ENCODE measurements at places on chromosomes 4 and X.

- no peak for DNase-seq
These were observed 56.6 kb downstream of the BRCC3 start for GRCh38 chrX:155127940-155128339.

GRCh38 chr4:115648786-115649185, 535.4 kb upstream of the NDST4 start:
- no peak for DNase-seq

- no peak for DNase-seq
These were observed 2.2 kb downstream of the SLIT2 start for GRCh38 chr4:20253735-20254409.

- DNase-seq, result peak; percentile 70
These were observed 167.1 kb upstream of the AADAT start for GRCh38 chr4:170256807-170257206.

- no peak for DNase-seq
These were observed 18.0 kb downstream of the FAM9A start for GRCh38 chrX:8783097-8783713.

DNA sequence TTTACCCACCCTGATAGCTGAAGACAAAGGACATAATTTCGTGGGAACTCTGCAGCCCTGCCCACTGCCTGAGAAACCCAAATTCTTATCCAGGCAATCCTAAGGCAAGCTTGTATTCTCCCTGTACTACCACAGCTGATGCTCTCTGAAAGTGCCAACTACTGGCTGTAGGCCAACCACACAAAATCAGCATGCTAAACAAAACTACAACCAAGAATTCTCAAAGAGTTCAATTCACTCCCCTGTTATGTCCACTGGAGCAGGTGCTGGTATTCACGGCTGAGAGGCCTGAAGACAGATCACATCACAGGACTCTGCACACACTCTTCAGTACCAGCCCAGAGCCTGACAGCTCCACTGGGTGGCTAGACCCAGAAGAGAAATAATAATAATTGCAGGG, 375.9 kb upstream of the NDST4 start:
- DNase-seq, result no peak

DNA sequence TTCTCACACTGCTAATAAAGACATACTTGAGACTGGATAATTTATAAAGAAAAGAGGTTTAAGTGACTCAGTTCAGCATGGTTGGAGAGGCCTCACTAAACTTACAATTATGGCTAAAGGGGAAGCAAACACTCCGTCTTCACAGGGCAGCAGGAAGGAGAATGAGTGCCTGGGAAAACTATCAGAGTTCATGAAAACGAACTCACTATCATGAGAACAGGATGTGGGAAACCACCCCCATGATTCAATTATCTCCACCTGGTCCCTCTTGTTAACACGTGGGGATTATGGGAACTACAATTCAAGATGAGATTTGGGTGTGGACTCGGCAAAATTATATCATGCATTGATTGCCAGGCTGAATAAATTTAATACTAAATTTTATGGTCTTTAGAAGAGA, 592.7 kb downstream of the GRXCR1 start:
- no peak for DNase-seq

GRCh38 chrX:111917591-111917990, 41.6 kb downstream of the TRPC5OS start:
- no peak for DNase-seq

DNA sequence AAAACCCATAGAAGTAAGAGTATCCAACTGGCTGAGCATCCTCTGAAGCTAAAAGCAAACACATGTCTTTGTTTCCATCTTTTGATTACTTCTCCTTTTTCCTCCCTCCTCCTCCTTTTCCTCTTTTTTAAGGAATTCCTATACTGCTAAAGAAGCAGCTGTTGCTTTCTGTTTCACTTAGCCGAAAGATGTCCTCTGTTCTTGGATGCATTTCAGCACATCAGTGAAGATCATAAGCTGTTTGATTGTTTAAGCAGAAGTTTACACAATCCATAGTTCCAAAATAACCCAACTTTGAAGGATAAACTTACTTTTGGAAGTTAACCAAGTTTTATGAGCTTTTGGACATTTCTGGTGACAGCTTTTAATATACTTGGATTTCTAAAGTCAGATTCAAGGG, 55.1 kb upstream of the TNIP3 start:
- DNase-seq, result no peak

DNA sequence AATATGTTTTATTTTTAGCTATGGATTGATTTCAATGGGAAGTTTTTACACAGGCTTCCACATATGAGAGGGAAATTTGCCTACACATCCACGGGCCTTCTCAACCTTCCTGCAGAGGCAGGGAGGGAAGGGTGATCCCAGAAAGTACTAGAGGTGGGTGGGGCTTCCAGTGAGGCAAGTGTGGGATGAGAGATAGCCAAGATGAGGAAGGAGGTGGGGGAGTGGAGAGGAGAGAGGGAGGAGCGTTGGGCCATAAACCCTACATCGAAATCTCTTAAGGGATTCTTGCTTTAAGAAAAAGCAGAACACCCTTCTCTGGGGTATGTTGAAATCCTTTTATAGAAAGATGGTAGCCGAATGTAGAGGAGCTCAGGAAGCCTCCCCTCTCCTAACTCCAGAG, 19.0 kb downstream of the NKX6-1 start:
- peak; percentile 42 for DNase-seq

DNA sequence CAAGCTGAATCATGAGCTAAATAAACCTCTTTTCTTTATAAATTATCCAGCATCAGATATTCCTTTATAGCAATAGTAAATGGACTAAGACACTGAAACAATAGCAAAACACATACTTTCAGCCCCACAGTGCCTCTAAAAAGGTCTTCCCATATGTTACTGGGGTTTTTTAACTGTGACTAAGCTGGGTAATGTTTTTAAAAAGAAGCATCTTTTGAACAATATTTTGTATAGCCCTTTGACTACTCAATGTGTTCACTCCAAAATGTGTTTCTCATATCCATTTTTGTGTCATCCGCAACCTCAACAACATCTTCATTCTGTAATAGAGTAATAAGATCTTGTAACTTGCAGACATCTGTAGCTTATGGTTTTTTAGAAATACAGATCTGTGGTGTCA, 218.7 kb upstream of the S100G start:
- no peak for DNase-seq

GRCh38 chrX:109886122-109886761, 116.7 kb upstream of the TMEM164 start:
- DNase-seq, result peak; percentile 23

DNA sequence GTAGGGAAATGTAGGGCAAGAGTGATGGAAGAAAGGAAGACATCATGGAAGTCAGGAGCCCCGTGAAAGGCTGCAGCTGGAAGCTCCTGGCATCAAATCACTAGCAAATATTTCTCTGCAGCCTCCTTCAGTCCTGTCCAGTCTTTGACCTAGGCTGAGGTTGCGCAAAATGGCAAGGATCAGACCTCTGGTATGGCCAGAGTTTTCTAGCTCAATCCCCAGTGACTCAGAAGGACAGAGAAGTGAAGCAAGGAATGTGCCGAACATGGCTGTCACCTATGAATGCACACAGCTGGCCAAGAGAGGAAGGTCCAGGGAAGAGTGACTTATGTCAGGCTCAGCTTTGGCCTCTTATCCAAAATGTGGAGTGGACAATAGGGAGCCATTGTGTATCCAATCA, 71.1 kb upstream of the PHOX2B start:
- DNase-seq, result no peak

GRCh38 chrX:48196745-48197201, at the start of gene SSX5:
SSX5 (minus strand) TSS chrX:48196795; CDS start chrX:48195358, 1,437 bp downstream.
- no peak for DNase-seq

DNA sequence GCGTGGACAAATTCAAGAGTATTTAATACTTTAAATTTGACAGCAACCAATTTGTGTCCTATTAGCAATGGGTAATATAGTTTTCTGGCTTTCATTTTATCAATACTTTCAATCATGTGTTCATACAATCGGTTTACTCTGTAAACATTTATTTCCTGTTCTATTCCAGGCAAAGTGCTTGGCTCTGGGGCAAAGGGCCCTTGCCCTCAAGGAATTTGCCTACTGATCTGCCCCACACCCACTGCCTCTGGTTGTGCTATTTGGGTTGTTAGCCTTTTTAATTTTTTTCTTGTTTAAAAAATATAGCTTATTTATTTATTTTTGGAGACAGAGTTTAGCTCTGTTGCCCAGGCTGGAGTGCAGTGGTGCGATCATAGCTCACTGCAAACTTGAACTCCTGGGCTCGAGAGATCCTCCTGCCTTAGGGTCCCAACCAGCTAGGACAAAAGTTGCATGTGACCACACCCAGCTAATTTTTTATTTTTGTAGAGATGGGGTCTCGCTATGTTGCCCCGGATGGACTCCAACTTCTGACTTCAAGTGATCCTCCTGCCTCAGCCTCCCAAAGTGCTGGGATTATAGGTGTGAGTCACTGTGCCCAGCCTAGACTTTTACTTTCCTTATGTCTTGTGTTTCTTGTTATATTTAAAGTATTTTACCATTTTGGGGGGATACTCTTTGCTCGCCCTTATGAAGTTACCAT, 30.7 kb upstream of the CBR4 start:
- DNase-seq, result no peak

GRCh38 chrX:5726224-5726623, 502.4 kb downstream of the NLGN4X start:
- peak; percentile 69 for DNase-seq

GRCh38 chr4:122379239-122379638, 428 bp downstream of the ADAD1 start:
- no peak for DNase-seq

GRCh38 chr4:150828159-150828558, 186.9 kb downstream of the LRBA start:
- peak; percentile 88 for DNase-seq

GRCh38 chr4:70761276-70761816, 39.6 kb downstream of the RUFY3 start:
- DNase-seq, result no peak
